Calu3 (cell line): ENCODE measurements at places on chromosomes 6 and 20. TPM values are rescaled to one million over a fixed set of nuclear protein-coding genes. Genes with fewer than 3 reads are reported as not detected.

DNA sequence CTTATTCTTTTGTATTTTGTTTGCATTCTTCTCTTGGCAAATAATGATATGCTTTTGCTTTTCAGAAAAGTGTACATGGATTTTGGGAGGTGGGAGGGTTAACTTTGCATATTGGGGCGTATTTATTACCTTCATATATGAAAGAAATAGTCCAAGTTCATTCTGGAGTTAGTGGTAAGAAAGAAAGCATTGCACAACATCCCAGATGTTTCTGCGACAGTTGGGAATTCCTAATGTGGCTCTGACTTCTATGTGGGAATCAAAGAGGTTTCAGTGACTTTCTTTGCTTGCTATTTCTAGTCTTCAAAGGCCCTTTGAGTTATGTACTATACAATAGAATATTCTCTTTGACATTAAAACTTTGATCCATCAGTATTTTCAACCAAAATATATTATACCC is 78.1 kb downstream of the MMUT start:
- no peak for DNase-seq

- no peak for DNase-seq
Measured at GRCh38 chr6:9116026-9116425, 680.7 kb upstream of the SLC35B3 start.

DNA sequence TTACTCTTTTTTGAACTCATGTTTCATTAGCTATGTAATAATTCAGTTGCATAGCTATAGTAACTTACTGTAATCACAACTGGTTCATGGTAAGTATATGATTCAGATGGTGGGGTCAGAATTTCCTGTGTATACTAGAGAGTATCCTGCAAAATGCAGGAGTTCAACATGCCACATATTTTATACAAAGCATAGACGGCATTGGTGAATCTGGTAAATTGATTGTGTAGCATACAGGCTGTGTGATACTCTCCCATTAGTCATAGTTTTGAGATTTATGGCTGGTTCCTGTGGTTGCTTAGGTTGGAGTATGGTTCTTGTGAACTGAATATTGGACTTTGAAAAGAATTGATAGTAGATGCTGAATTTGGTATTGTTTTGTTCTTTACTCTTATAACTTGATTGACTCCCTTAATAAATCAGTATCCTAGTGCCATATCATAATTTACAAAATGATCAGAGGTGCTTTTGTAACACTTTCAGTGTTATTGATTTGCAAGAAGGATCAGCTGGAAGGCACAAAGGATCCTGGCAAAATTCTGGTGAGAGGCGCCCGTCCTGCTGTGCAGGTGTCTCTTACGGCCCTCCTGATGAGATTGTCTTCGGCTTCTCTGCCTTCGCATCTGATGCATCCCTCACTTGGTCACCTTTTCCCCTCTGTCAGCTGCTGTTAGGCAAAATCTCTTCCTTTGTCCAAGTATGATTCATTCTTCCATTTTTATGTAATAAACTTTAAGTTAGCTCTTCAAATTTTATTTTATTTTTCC is 22.6 kb downstream of the SNX9 start:
- DNase-seq: no peak

GRCh38 chr6:30970946-30971345 is 12.6 kb upstream of the MUC21 start:
- no peak for DNase-seq

GRCh38 chr6:64527899-64528298 is 892.3 kb downstream of the PHF3 start:
- no peak for DNase-seq

DNA sequence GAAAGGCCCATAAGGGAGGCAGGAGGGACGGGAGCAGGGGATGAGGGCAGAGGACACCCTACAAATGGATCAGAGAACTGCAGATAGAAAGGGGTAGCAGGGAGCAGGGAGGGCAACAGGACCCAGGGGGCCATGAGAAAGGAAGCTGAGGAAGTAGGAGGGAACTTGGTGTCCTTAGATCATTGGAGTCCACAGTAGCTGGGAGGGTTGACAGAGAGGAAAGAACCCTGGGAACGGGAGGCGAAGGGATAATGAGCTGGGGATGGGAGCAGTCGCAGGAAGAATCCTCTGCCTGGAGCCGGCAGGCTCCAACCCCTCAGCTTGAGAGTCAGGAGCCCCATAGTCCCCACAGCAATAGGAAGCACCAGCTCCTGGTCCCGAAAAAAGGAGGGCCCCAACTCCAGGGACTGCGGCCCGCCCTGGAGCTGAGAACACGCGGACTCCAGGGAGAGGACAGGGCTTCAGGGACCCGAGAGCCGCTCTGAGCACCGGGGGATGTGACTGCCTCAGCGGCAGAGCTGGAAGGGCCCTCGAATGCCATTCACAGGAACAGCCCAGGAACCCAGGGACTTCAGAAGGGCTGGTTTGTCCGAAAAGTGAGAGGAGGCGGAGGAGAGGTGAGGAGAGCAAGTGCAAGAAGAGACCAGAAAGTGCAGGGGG is 32.7 kb downstream of the HLA-A start:
- no peak for DNase-seq

- DNase-seq: no peak
Measured at GRCh38 chr6:149271348-149272340, 45.9 kb upstream of the TAB2 start.

GRCh38 chr6:86192123-86192522 is 549.4 kb upstream of the SYNCRIP start:
- peak; percentile 33 for DNase-seq

GRCh38 chr6:43318011-43318410 is 9.4 kb upstream of the CRIP3 start:
- DNase-seq: no peak

GRCh38 chr6:109194880-109195279 is 99.6 kb downstream of the CEP57L1 start:
- DNase-seq: no peak

DNA sequence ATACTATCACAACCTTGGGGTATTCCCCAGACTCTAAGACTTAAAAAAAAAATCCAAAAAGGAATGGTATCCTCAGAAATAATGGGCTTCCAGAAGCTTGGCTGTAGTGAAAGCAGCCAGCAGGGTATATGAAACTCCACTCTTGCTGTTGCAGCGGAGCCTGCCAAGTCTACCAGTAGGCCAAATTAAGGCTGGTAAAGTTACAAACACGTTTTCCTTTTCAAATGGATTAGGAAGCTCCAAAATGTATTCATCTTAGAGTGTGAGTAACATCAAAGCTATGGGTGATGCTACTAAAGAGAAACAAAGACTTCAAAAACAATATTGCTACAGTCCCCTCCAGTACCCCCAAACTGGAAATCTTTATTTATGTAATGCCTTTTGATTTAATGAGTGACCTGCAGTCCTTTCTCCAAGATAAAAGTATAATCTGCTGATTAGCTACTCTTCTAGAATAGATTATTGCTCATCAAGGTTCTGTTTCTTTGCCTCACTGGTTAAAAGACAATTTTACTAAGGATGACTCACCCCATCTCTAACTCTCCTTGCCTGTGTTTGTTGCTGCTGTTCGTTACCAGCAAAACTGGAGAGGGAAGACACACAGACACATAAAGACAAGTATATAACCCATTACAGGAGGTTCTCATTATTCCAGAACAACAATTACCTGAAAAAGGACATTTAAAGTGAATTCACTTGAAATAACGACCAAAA is 84.9 kb downstream of the BTBD9 start:
- DNase-seq: no peak

DNA sequence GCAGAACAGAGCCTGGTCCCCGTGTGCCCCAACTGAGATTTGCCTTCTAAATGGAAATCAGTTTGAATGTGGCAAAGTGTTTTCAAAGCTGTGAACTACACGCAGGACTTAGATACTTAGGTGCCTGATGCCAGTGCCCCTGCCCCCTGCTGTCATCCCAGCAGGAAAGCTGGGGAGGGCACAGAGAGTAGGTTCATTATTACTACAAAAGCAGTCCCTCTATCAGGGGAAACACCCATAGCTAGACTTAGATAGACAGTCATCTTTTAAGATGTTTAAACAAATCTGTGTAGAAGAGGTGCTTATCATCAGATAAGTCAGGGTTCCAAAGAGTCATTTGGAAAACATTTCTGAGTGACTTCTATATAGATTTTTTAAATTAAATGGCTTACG is 155.0 kb upstream of the SNX9 start:
- no peak for DNase-seq

DNA sequence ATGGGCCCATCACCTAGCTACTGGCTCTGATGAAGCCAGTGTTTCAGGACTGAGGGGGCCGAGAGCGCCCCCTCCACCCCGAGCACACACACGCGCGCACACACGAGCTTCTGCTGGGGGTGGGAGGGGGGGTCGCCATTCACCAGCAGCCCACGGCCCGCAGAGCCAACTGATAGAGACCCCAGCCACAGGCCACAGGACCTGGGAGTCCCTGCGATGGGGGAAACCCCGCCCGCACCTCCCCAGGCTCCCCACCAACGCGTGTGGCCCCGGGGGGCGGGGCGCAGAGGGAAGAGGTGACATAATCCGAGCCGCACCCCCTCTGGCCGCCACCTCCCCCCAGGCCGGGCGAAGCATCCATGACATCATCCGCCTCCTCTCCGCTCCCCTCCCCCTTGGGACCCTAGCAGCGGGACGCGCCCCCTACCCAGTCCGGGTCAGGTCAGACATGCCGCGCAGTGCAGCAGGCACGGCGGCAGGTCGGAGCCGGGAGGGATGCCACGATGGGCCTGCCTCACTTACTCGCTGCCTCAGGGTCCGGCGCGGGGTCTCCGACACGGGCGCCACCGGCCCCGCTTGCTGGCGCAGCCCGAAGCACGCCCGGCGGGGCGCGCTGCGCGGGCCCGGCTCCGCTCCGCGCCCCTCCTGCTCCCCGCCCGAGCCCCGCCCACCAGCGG is at the start of gene LZTS3:
Gene LZTS3, minus strand, starts transcription at position 617 of the 677 bp plus-strand sequence. CDS start 6,386 bp downstream, outside the sequence.
- DNase-seq: peak; percentile 57

- DNase-seq: no peak
Measured at GRCh38 chr20:14568225-14568624, 230.8 kb upstream of the FLRT3 start.

- peak; percentile 73 for DNase-seq
Measured at GRCh38 chr20:3781153-3781910, at the start of gene SPEF1. SPEF1 (minus strand) TSS chr20:3781448; CDS start chr20:3781287, 161 bp downstream.

DNA sequence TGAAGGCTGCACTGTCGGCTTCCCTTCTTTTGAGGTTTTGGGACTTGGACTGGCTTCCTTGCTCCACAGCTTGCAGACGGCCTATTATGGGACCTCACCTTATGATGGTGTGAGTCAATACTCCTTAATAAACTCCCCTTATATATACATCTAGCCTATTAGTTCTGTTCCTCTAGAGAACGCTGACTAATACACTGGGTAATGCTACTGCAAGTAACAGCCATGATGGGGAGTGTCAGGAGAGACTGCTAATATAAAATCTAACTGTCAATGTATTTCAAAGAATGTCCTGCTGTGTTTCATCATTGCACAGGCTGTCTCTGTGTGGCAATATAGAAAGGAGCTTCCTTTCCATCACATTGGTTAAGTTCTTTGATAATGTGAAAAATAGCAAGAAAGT is 57.7 kb upstream of the UST start:
- no peak for DNase-seq

DNA sequence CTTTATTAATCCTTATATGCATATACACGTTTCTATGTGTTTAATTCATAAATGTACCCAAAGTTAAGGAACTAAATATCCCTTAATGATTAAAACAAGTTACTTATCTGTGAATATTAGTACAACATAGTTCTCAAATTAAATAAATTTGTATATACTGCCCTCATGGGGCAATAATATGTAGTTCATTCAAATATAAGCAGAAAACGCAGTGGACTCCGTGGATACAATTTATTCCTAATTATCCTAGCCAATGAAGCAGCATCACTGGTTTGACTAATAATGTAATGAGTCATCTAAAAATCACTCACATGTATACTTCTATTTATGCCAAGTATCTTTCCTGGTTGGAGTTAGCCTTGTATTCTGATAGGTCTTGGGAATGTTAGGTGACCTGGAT is 111.6 kb downstream of the TBC1D32 start:
- DNase-seq: no peak

GRCh38 chr6:49743429-49743828 is 759 bp downstream of the CRISP3 start:
- DNase-seq: no peak

- DNase-seq: no peak
Measured at GRCh38 chr20:32753731-32754130, 8.5 kb upstream of the DNMT3B start.

DNA sequence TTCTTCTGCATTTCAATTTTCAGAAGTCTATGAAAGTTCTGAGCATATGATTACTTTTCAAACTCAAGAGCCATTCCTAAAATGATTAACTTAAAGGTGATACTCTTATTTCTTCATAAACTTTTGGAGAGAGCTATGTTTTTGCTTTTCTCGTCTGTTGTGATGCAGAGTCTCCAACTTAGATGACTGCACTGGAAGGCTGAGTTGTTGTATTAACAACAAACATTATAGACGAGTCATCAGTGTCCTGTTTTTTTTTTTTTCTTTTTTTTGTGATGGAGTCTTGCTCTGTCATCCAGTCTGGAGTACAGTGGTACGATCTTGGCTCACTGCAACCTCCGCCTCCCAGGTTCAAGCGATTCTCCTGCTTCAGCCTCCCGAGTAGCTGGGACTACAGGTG is 101.9 kb downstream of the CD109 start:
- no peak for DNase-seq

GRCh38 chr6:142648036-142648451 is 296.9 kb downstream of the HIVEP2 start:
- DNase-seq: no peak

DNA sequence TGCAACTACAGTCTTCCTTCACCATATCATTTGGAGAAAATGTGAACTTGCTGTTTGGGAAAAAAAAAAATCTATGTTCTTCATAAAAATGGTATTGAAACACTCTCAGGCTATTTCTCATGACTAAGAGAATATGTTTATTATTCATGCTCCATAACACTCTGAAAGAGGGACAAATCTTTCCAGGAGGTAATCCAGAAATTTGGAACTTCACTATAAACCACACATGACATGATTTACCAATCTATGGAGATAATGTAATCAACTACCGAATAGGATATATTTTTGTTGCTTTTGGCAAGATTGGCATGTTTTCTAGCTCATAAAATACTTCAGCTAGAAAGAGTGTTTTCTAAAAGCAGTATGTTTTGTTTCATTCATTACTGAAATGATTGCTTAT is 56.3 kb downstream of the THEMIS start:
- no peak for DNase-seq

Gene MMP24
- total RNA-seq: 5.8 and 8.2 TPM in 2 replicates

Gene C6orf15
- not detected in 2 replicates for total RNA-seq

Gene PPP1R18
- total RNA-seq: 22.0 and 28.2 TPM in 2 replicates

Gene C20orf96
- total RNA-seq: 7.3 and 8.8 TPM in 2 replicates

Gene ERVFRD-1
- total RNA-seq: not detected in 2 replicates

Gene IL20RA
- total RNA-seq: 2.4 and 3.1 TPM in 2 replicates

Gene CPNE1
- total RNA-seq: 458 and 505 TPM in 2 replicates

Gene ATP6V1G2
- 1.0 and 1.5 TPM in 2 replicates for total RNA-seq

Gene ELOVL5
- total RNA-seq: 95.7 and 114 TPM in 2 replicates

Gene PHACTR1
- total RNA-seq: 0.21 TPM in 1 of 2 replicates, not detected in the other

Gene SSTR4
- total RNA-seq: not detected in 2 replicates

Gene NNAT
- not detected in 2 replicates for total RNA-seq

Gene TRIM31
- 161 and 181 TPM in 2 replicates for total RNA-seq

Gene SOX18
- not detected in 2 replicates for total RNA-seq

Gene EBF4
- total RNA-seq: 4.3 and 6.6 TPM in 2 replicates

Gene RNASET2
- total RNA-seq: 65.2 and 70.2 TPM in 2 replicates

Gene OR2B6
- total RNA-seq: 0.78 and 1.5 TPM in 2 replicates

Gene VSX1
- not detected in 2 replicates for total RNA-seq

Gene BIRC7
- total RNA-seq: 0.26 TPM in 1 of 2 replicates, not detected in the other

Gene TRAPPC3L
- not detected in 2 replicates for total RNA-seq

Gene GATA5
- not detected in 2 replicates for total RNA-seq

Gene RBM38
- total RNA-seq: 29.5 and 32.0 TPM in 2 replicates
